Myocyte (in vitro differentiated cells): ENCODE measurements at places on chromosomes 16 and 17.

DNA sequence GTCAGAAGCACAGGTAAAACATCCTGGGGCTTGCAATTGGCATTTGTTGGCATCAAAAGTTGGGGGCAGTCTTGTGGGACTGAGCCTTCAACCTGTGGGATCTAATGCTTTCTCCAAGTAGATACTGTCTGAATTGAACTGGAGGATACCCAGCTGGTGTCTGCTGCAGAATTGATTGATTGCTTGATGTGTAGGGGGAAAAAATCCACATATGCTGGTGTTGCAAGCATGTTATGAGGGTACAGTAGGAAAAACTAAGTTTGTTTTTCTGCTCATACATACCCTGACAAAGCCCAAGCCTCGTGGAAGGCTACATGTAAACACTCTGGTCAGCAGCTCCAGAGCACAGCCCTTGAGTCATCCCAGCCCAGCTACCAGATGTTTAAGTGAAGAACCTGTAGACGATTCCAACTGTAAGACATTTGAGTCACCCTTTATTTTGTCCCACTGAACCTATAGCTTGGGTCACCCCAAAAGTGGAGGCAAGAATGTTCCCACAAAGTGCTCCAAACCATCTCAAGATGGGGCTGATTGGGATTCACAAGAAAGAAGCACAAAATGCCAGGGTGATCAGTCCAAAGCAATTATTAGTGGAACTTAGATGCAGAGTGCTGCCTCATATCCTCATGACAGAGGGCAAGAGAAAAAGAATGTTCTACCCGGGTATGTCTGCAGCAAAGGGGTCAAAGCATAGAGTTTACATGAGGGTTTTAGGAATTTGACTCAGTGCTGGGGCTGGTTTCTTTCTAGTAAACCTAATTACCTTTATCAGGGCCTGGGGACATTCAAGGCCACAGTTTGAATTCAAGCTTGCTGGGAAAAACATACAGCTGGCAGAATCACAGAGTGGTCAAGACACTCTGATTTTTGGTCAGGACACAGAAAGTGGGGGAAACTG is 9.6 kb upstream of the APPBP2 start:
- DNase-seq, result no peak

DNA sequence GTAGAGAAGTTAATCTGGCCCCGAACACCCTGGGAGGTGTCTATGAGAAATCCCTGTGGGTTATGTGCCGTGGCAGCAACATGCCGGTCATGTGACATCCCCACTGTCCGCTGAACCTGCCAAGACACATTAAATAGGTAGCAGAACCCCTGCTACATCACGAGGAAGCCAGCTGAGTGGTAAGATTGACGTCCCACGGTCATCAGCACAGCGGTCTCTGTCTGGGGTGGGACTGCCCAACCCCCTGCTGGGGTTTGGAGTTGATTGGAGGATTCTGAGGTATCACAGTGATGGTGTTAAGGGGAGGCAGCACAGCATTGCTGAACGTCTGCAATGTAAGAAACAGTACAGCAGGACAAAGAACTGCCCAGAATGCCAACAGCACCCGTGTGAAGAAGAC is 2.0 kb downstream of the TMED6 start:
- no peak for DNase-seq

DNA sequence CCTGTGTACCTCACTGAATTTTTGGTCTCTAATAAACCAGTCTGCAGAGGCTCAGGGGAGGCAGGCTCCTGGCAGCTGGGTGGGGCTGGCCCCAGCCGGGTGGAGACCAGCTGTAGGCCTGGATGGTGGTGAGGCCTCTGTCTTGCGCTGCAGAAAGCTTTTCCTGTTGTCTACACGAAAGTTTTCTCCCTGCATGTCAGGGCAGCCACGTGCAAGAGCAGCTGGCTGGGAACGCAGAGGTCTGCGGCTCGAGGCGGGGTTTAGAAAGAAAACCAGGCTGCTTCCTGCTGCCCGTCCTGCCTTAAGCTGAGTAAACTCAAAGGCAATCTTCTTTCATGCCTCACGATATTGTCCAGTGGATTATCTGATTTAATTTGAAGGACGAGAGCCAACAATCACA is 2.4 kb downstream of the SERPINF1 start:
- peak; percentile 98 for DNase-seq

DNA sequence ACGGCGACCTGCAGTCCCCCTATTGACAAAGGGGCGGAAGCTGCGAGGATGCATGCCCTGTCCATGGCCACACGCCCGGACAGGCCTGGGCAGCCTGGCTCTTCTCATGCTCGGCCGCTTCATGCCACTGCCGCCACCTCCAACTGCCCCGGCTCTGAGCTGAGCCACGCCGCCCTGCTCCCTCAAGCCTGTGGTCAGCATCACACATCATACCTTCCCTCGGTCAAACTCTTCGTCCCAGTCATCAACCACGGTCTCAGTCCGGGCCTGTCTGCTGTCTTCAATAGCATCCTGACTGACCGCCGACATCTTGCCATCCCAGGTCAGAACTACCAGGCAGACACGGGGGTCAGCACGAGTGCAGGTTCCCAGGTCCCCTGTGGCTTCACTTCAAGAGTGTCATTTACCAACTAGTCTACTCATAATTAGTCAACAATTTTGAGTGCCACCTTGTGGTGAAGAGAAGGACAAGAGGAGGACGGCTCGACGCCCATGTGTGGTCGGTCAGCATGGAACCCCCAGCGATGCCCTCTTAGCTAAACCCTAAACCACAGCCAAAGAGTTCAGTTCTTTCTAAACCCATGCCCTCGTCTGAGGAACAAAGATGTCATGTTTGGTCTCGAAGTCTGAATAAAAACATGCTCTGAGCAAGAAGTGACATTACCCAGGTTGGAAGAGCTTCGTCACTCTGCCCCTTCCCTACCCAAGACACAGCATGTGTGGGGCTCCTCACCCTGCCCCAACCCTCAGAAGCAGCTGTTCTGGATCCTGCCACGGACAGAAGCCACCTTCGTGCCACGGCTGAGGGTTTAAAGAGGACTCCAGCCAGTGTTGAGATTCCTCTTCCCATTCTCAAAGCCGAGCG is 16.9 kb upstream of the CYTH1 start:
- DNase-seq, result peak; percentile 65

DNA sequence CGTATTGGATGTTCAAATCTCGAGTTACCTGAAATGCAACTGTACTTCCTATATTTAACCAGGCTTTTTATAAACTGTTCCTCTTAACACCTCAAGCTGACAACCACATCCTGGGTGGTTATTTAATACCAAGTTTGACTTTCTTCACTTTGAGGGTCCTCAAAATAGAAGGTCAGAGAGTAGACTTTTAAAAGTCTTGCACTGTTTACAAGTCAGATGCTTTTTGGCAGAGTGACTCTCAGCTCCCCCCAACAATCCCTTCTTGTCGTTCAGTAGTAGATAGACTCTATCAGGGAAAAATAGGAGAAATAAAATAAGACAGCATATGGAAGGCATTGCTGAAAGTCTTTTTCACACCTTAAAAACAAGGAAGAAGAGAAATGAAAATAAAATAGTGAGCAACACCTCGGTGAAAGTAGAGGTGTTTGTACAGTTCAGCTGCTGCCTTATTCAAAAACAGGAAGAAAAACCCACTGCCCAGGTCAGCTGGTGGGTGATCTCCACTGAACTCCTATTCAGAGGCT is 650.4 kb downstream of the WWOX start:
- no peak for DNase-seq

DNA sequence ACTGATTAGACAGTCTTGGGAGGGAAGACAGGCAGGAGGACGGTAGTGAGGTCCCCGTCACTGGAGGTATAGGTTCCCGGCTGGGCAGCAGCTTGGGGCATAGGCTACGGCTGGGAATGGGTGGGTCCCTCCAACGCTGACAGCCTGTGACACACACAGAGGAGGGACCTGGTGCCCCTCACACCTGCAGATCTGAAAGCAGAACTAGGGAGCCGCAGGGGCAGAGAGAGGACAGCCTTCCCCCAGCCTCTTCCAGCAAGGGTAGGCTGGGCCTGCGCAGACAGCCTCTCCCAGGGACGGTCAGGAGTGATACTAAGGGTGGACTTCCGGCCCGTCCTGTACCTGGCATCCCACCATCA is 2.0 kb downstream of the P2RX1 start:
- no peak for DNase-seq
